ENCODE measurements at places on chromosomes 5 and 9. TPM values are rescaled to one million over a fixed set of nuclear protein-coding genes. Genes with fewer than 3 reads are reported as not detected.

Gene PGM5
- total RNA-seq: 5.6 TPM

DNA sequence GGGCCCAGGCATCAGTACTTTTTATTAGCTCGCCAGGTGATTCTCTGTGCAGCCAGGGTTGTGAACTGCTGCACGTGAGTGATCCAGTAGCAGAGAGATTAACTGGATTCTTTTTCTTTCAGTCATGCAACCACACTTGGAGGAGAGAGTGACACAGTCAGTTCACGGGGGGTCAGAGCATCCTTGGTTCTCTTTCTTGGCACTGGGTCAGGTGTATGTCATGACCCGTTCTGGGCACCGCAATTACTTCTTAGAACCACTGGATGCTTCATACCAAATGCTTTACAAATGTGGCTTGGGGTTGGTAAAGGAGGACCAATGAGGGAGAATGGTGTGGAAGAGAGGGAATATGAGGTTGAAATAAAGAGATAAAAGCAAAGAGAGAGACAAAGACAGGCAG lies 368.7 kb downstream of the MLLT3 start:
- DNase-seq: no peak

DNA sequence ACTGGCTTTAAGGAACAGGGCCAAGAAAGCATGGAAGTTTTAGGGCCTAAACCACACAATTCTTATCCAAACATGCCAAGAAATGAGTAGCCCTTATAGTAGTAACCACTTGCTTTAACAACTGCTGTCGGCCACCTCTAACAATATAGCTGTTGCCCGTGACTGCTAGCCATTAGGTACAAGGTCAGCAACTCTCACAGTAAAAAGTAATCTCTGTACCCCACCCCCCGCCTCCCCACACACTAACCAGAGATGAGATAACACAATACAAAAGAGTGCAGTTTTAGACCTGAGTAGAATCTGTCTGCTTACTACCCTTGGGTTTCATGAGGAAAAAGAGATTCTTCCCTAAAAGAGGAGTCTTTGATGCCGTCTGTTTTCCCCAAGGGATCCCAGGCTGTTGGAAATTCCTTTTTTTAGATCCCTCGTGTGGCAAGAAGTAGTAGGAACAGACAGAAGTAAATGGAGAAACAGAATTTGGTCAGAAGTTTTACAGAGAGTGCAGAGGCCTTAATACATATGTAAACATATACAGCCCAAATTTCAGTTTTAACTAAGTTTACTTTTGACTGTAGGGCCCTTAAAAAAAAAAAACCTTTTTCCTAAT lies 94.3 kb downstream of the WDR41 start:
- DNase-seq: no peak

- peak; percentile 29 for DNase-seq
These were observed 826 bp downstream of the GPRIN1 start for GRCh38 chr5:176608937-176609723.

DNA sequence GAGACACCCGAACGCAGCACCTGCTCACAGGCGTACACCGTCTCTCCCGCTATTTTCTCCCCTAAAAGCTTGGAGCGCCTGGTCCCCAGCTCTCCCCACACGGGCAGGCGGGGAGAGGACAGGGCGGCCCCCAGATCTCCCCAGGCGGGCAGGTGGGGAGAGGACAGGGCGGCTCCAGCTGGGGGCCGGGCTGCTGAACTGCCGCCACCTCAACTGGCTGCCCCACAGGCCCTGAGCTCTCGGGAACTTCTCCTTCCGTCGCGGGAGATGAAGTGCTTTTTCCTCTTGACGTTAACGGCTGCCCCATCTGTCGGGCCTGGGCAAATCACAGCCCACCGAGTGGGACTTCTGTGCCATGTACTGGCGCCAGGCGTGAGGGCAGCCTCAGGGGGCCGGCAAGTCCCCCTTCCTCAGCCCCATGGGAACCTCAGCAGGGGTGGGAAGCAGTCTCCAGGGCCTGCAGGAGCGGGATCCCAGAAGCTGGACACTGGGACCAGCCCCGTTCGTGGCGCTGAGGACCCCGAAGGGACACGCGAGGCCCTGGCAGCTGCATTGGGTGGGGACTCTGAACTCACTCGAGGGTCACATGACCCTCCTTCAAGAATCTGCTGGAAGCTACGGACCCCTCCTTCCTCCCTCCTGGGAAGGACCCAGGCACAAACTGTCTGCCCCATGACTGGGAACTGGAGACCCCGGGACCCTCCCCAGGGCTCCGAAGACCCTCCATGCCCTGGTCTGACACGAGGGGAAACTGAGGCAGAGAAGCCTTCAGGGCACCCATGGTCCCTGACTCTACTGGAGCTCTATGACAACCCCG lies 5.7 kb upstream of the EGFL7 start:
- DNase-seq: no peak

- DNase-seq: no peak
These were observed 337.1 kb upstream of the PANK3 start for GRCh38 chr5:168916266-168916665.

DNA sequence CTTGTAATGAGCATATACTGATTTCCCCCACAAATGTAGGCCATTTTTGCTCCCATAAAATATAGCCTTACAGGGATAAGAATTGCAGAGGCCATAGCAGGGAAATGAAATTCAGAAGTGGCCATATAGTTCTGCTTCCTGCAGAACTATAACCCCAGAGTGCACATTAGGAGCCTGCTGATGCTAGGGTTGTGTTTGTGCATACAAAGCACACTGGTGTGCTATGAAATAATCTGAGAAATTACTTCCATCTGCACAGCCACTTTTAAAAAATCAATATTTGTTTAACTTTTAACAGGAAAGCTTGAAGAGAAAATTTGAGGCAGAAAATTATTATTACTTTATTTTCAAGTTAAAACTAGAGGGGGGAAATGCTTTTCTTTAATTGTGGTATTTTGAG lies 380.3 kb downstream of the MRPS30 start:
- no peak for DNase-seq

DNA sequence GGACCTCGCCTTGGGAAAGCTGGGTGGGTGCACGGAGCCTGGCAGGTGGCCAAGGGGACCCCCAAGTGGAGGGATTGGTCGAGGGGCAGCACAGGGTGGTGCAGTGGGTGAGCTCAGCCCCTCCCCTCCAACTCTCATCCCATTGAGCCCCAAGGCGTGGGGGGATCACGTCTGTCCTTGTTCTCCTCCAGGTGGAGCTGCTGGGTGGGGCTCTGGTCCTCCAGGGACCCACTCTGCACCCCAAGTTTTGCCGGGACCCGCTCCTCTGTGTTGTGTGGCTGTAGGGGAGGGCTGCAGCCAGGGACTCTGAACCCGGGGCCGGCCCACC lies 3.6 kb upstream of the FUT7 start:
- DNase-seq: no peak

Gene SLC31A1
- 7.6 TPM for total RNA-seq

DNA sequence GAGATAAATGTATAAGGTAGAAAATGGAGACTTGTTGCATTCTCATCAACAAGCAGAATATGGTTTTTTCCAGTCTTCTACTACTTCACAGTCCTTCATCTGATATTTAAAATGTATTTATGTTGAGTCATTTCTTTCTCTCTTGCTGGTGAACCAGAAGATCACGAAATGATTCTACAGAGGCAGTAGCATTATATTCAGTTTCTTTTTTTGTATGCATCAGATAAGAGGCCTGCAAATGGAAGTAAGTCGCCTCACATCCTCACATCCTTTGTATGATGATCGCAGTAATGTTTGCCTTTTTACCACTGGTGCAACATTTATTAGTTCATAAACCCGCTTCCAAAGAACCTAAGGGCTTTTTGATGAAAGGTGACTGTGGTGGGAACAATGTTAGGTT lies 22.1 kb upstream of the IL13 start:
- no peak for DNase-seq

DNA sequence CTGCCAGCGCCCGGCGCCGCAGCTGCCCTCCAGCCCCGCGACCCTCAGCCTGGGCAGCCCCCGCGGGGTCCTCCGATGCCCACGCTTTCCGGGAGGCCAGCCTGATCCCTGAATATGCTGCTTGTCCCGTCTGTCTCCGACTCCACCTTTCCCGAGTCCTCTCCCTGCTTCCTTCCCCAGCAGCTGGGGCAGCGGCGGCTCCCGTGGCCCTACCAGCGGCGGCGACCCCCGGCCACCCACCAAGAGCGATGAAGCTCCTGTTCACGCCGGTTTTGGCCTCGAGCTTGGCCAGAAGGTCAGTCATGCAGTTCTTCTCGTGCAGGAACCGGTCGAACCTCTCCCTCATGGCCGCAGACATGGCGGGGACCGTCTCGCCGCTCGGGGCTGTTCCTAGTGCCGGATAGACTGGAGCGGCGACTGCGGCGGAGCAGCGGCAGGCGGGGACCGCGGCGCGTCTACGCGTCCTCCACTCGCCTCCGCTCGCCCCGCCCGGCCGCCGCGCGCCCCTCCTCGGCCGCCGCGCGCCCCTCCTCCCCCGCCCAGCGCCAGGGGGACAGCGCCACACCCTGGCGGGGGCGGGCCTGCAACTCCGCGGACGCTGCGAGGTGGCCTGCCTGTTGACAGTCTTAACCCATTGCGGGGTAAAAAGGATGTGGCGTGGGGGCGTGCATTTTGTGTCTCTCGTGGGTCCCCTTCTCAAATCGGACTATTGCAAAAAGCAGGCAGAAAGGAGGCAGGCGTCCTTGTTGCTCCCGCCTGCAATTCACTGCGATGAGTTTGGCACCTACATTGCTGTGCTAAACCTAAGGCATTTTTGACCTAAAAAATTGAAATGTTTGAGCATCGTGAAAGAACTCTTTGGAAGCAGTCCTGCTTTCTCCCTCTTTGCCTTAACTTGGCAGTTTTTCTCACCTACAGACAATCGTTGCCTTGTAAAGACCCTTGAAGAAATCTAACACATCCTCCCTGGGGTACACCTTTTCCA lies at the start of gene REEP5:
Gene REEP5, minus strand, starts transcription at position 395 of the 985 bp plus-strand sequence. Its CDS starts 37 bp downstream, at position 358.
- DNase-seq: peak; percentile 75

- DNase-seq: no peak
These were observed 160.0 kb downstream of the C9orf152 start for GRCh38 chr9:110047955-110048402.

GRCh38 chr9:95344735-95345325 lies 27.3 kb upstream of the FANCC start:
- DNase-seq: no peak

Gene CCL27
- 0.31 TPM for total RNA-seq

DNA sequence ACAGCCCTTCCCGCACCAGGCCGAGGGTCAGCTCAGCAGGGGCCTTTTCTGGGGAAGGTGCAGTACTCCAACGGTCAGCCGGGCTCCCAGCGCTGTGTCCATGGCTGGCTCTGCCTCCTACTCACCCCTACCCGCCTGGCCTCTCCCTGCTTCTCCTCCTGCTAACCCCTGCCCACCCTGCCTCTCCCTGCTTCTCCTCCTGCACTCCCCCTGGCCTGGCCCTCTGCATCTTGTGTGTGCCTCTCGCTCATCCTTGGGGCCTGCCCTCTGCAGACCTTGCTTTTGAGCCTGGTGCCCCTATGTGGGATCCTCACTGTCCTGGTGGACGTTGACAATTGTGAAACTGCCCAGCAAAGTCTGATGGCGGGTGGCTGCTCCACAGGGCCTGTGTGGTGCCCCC lies 274.6 kb upstream of the IRX2 start:
- no peak for DNase-seq

DNA sequence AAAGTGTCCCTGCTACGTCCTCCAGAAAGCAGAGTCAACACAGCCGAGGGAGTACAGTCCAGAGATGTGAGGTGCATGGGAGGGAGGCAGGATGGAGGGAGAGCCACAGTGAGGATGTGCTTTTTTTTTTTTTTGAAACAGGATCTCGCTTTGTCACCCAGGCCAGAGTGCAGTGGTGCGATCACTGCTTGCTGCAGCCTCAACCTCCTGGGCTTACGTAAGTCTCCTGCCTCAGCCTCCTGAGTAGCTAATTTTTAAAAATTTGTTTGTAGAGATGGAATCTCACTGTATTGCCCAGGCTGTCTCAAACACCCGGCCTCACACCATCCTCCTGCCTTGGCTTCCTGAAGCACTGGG lies 33.2 kb upstream of the ALDH1B1 start:
- no peak for DNase-seq

- no peak for DNase-seq
These were observed 28.1 kb downstream of the ACSL6 start for GRCh38 chr5:131983244-131983771.

GRCh38 chr5:176687881-176688280 lies 40.6 kb downstream of the TSPAN17 start:
- DNase-seq: no peak

Gene OTP
- not detected for total RNA-seq

DNA sequence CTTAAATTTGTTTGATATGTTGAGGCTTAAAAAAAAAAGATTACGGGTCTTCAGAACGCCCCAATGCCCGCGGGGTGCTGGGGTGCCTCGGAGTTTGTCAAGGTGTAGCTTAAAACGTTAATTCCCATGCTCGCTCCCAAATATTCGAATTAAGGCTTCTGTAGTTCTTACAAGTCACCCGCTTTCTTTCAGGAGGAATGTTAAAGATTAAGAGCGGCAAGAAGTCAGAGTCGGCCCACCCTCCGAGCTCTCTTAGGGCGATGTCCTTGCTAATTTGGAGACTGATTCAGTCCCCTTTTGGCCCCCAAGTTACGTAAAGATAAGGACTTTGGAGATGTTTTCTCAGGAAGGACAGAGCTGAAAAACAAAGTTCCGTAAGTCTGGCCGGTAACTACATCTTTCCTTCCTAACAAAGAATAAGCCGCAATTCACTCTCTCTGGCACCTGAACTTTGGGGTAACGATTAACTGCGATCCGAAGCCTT lies 746 bp upstream of the NPM1 start:
- no peak for DNase-seq

DNA sequence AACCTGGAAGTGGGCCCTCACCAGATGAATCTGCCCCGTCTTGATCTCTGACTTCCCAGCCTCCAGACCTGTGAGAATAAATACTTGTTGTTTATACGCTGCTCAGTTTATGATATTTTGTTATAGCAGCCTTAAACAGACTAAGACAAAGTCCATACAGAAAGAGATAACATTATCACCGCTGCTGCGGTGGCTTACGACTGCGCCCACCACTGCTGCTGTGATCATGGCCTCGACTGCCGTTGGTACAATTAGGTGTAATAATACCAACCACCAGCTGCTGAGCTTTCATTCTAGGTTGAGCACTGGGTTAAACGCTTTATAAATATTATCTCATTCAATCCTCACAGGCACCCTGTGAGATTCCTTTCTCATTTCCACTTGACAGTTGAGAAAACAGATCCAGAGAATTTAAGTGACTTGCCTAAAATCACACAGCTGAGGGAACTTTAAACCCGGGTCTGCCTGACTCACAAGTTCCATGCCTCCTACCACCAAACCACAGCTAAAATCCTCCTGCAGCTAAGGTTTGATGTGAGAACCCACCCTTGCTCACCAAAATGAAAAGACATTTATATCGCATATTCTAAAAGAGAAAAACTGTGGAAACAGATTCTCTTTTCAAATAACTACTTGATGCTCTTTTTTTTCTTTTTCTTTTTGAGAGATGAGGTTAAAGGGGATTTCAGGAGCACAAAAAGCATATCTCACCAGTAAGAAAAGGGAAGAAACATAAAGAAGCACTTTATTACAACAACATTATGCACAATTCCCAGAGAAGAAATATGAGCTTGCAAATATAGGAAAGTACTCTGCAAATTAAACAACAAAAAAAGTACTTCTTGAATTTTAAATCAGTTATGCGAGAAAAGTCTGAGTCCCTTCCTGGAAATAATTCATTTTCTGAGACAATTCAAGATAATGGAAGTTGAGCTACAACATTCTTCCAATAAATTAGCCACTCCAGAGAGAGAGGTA lies 23.9 kb downstream of the GOLM1 start:
- DNase-seq: no peak

Measured in occipital lobe (tissue), 3 donors.